Posterior cingulate gyrus (tissue), 11 donors: ENCODE measurements at places on chromosomes 12 and 14.

DNA sequence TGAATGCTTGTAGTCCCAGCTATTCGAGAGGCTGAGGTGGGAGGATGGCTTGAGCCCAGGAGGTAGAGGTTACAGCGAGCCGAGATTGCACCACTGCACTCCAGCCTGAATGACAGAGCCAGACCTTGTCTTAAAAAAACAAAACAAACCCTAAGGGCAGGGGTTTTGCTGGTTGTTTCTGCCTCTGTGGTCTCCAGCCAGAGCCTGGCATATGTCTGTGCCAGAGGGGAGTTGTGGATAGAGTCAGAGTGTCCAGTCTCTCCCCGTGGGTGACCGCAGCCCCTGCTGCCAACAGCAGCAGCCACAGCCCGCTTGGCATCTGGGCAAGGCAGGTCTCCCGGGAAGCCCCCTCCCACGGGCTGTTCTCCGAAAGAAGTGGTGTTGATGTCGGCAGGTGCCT lies 37.6 kb downstream of the MVK start:
- no peak for DNase-seq

DNA sequence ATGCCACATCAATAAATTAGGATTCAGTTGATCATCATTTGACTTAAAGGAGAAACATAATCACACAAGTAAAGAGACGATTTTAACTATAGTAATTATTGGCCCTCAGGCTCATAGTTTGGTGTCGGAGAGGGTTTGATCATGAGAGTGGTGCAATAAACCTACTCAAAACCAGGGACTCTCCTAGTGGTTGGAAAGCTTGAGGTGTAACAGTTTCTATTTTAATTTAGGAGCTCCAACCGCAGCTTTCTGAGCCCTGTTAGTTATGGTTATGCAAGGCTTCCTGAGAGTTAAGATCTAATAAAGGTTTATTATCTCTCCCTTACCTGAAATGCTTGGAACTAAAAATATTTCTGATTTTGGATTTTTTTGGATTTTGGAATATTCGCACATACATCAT lies 36.4 kb downstream of the TMTC2 start:
- DNase-seq, result no peak

DNA sequence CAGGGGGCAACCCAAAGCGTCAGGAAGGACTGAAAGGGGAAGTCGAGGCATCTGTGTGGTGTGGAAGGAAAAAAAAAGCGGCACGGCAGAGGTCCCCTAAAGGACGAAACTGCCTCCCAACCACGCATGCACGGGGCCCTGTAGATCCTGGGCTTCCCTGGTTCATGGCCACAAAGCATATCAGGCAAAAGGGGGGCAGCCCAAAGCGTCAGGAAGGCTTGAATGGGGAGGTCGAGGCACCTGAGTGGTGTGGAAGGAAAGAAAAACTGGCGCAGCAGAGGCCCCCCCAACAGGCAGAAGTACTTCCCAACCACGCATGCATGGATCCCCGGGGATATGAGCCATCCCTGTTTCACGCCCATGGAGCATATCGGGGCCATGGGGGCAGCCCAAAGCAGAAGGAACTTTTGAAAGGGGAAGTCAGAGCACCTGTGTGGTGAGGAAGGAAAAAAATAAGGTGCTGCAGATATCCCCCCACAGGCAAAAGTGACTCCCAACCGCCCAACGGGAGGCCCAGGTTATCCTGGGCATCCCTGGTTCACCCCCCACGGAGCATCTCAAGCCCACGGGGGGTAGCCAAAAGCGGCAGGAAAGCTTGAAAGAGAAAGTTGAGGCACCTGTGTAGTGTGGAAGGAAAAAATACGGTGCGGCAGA lies 581.2 kb downstream of the ALG10 start:
- no peak for DNase-seq

DNA sequence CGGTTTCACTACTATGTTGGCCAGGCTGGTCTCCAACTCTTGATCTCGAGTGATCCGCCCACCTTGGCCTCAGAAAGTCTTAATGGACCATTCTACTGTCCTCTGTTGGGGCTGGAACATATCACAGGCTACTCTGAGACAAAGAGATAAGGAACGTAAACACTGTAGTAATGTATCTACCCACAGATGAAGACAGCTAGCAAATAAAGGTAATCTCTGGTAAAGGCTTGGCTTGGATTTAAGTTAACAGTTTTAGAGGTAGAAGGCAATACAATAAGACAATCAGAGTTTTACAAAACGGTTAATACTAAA lies 44.6 kb upstream of the ISM2 start:
- no peak for DNase-seq

DNA sequence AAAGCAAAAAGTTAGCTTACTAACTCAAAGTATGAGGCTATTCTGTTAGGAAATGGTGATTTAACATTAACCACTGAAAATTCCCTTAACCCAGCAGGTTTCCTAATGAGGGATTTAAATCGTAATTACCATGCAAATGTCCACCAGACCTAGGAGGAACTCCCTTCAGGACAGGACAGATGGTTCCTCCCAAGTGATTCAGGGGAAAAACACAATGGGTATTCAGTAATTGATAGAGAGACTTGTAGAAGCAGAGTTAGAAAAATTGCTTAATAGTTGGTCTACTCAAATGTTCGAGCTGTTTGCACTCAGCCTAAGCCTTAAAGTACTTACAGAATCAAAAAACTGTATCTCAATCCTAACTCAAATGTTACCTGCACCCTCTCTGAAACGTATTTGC lies 21.6 kb downstream of the RERGL start:
- DNase-seq, result no peak

DNA sequence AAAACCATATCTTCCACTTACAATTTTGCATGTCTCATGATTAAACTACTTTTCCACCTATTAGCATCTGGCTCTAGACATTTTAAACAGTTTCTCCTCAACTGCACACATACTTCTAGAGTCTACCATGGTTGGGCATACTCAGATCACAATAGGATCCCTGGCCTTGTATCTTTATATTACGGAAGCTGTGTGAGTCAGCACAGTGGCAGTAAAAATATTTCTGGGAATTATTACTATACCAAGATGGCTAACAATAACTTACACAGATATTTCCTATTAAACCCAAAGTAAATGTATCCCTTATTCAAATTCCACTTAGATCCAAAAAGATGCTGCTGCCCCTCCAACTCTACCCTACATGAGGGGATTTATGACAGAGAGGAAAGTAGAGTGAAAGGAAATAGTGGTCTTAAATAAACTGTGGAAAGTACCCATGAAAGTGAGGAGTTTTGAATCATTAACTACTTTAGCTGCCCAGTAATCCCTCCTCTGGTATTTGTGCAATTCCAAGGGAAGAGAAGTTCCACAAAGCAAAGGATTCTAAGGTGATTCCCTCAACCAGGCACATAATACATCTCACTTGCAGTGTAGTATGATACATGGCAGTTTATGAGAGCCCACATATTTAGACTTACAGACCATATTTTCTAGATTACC lies 14.0 kb upstream of the CPSF6 start:
- DNase-seq, result no peak

DNA sequence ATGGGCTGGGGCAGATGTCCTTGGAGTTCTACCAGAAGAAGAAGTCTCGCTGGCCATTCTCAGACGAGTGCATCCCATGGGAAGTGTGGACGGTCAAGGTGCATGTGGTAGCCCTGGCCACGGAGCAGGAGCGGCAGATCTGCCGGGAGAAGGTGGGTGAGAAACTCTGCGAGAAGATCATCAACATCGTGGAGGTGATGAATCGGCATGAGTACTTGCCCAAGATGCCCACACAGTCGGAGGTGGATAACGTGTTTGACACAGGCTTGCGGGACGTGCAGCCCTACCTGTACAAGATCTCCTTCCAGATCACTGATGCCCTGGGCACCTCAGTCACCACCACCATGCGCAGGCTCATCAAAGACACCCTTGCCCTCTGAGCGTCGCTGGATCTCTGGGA lies 2.7 kb upstream of the SMIM41 start:
- no peak for DNase-seq

GRCh38 chr14:63523735-63524426 lies 19.3 kb downstream of the PPP2R5E start:
- no peak for DNase-seq

- no peak for DNase-seq
Observed at GRCh38 chr12:4380332-4380731, 820 bp upstream of the FGF23 start.

DNA sequence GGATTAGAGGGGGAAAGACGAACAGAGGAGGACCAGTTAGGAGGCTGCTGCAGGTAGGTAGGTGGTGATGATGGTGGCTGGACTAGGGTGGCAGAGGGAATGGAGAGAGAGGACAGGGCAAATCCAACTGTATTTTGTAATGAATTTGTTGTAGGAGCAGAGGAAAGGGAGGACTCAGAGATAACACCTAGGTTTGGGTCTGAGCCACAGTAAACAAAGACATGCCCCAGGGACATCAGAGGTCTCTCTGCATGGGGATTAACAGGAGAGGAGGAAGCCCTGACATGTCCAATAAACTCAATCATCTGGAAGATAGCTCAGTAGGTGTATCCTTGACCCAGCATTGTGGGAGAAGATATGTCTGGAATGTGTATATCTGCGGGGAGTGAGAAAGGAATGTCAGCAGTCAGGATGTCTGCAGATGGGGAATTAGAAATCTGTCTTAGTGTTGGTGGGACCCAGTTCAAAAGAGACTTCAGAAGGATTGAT lies 4.7 kb upstream of the SLC48A1 start:
- no peak for DNase-seq

- DNase-seq, result no peak
Observed at GRCh38 chr14:79417961-79418360, 793.3 kb downstream of the DIO2 start.

- DNase-seq, result no peak
Observed at GRCh38 chr12:54126029-54126695, 62.6 kb downstream of the SMUG1 start.

DNA sequence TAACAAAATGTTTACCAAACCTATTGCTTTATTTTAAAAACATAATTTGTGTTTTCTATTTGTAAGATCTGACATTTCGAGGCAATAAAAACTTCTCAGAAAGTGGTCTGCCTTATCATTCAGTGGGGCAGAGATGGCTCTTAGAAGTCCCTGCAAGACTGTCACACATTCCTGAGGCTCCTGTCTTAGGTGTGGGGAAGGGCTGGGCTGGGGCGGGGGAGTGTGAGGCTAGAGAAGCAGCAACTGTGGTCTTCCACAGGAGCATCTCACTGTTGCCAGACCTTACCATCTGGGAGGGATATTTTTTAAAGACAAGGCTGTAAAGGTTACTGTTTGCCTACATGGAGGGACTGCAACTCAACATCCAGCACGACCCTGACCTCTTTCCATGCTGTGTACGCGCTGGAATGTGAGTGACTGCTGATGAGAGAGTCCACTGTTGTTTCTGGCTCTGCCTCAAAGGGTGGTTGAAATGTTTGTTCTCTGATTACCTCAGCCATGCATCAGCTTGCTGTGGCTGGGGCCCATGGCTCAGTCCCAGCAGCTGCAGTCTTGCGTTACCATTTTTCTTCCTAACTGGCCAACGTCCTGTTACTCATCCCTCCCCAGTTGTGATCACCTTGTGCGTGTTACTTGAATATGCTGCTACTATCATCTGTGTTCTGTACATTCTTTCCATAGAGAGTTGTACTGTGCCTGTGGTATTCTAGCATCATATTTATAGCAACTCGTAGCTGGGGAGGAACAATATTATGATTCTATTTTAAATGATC lies 12.4 kb downstream of the ERG28 start:
- DNase-seq, result no peak

- DNase-seq, result no peak
Observed at GRCh38 chr14:97456958-97457357, 659.8 kb downstream of the VRK1 start.

DNA sequence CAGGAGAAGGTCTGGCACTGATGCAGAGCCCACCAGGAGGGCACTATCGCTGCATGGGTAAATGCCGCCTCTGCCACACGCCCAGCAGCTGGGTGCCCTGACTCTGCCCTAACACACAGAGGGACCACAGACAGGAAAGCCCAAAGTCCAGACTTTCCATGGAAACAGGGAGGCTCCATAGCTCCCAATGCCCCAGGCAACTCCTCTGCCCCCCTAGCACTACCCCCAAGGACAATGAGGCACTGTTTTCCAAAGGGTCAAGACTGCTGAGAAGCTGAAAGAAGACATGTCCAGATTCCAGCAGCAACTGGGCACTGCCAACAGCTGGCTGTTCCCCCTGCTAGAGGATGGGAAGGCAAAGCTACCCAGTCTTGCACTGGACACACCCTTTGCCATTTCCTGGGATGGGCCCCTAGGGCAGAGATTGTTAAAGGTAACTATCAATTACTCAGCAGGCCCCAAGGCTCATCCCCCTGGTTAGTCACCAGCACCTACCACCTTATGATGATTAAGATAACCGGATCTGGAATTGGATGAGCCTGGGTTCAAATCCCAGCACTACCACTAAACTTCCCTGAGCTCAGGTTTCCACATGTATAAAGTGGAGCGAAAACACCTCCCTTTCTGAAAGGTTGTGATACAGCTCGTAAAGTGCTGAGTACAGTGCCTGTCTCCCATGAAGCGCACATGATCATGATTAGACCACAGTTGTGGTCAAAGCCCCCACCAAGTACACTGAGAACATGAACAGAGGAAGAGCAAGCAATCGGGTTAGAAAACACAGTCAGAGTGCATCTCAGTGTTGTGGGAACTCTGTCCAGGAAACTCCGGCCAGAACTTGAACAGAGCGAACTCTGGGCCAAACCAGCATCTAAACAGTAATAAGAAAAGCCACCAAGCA lies 3.3 kb downstream of the PXN start:
- DNase-seq, result peak; percentile 83

DNA sequence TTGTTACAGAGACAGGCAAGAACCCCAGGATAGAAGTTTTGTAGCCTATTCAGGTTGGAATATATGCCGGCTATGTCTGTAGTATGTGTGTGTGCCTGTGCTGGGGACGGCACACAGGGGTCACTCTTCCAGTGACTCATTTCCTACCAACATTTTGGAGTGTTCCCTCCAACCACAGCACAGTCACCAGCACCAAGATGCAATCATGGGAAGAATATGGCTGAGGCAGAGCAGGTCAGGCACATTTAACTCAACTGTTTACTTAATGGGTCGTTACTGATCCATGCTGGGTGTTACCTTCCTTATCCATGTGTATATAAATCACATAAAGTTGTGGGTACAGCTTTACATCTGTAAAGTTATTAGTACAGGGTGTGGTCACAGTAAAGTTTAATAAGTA lies 178.3 kb downstream of the PRKD1 start:
- DNase-seq, result no peak

GRCh38 chr12:43945983-43946382 lies 110.1 kb downstream of the TMEM117 start:
- DNase-seq, result no peak

GRCh38 chr14:56846970-56847930 lies 37.0 kb upstream of the OTX2 start:
- DNase-seq, result no peak

- DNase-seq, result no peak
Observed at GRCh38 chr12:69984241-69984640, 159.2 kb downstream of the MYRFL start.

DNA sequence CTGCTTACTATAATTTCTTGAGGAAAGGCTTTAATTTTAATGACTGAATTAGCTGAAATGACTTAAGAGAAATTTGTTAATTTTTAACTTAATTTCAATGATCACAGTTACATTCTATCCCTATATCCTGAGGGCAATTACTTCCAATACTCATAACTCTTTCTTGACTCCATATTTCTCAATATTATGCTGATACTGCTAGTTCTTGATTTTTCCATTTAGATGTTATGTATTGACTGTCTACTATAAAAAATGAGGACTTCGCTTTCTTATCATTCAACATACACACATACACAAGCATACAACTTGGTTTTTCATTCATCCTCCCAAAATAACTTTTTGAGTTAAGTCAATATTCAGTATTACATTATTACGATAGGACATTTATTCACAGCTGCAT lies 176.2 kb downstream of the PHLDA1 start:
- no peak for DNase-seq
